ENCODE measurements at places on chromosomes 5 and 9.

DNA sequence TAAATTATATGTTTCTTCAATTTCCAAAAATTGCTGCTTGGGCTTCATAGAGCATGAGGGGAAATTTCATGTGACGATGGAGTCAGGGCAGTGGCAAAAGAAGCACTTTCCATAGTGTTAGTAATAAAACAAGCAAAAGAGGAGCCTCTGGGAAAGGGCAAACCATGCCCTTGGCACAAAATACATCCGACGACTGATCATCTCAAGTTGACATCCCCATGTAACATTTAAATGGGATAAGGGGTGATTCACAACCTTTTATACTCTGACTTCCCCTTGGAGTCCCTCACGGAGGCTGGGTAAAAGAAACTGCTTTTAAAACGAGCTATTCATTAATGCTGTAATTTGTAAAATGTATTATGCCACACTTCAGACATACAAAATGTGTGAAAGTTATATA lies 161.4 kb upstream of the DMRT1 start:
- DNase-seq: no peak

GRCh38 chr9:1995084-1995483 lies 20.1 kb upstream of the SMARCA2 start:
- DNase-seq: no peak

GRCh38 chr9:10548348-10548747 lies 64.5 kb downstream of the PTPRD start:
- no peak for DNase-seq

DNA sequence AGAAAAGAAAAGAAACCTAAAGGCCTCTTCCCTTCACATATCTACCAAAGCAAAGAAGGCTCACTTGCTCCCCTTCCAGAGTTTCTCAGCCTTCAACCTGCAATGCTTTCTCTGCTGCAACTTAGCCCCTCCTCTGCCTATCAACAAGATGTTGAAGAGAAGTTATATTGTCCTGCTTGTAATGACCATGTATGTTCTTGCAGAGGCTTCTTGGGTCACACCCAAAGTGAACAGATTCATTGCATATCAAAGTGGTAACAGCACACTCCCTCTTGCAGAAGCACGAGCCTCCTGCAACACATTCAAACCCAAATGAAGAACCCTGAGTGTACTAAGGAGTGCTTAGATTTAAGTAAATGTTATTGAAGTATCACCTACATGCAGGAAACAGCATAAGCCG lies 494.3 kb downstream of the NTRK2 start:
- no peak for DNase-seq

DNA sequence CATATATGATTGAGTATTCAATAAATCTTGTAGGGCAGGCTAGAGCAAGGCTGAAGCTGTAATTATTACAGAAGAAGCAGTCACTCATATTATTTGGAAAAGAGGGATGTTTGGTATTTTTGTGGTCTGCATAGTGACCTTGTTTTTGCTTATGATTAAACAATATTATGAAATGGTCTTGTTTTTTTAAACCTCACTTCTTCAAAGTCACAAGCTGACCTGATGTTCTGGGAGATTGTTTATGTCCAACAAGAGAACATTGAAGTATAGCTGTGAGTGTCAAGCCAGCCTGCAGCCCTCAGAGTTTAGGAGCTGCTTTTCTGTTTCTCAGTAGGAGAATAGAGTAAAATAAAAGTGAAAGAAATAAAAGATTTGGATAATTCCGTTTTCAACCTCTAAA lies 342.2 kb downstream of the LRRC70 start:
- DNase-seq: no peak

GRCh38 chr5:170468633-170469285 lies 35.1 kb upstream of the KCNIP1 start:
- no peak for DNase-seq

DNA sequence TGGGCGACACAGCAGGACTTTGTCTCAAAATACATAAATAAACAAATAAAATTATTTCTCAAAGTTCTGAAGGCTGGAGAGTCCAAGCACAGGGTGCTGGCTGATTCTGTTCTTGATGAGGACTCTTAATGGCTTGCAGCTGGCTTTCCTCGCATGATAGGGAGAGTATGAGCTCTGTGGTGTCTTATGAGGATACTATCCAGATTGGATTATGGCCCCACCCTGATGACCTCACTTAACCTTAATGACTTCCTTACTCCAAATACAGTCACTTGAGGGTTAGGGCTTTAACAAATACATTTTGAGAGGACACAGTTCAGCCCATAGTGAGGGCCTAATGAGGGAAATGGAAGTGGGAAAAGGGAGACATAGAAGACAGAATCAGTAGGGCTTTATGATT lies 87.7 kb downstream of the FOCAD start:
- no peak for DNase-seq

- DNase-seq: no peak
Measured at GRCh38 chr5:13378091-13378490, 566.4 kb downstream of the DNAH5 start.

- DNase-seq: no peak
Measured at GRCh38 chr9:86771420-86771819, 175.9 kb downstream of the GAS1 start.

DNA sequence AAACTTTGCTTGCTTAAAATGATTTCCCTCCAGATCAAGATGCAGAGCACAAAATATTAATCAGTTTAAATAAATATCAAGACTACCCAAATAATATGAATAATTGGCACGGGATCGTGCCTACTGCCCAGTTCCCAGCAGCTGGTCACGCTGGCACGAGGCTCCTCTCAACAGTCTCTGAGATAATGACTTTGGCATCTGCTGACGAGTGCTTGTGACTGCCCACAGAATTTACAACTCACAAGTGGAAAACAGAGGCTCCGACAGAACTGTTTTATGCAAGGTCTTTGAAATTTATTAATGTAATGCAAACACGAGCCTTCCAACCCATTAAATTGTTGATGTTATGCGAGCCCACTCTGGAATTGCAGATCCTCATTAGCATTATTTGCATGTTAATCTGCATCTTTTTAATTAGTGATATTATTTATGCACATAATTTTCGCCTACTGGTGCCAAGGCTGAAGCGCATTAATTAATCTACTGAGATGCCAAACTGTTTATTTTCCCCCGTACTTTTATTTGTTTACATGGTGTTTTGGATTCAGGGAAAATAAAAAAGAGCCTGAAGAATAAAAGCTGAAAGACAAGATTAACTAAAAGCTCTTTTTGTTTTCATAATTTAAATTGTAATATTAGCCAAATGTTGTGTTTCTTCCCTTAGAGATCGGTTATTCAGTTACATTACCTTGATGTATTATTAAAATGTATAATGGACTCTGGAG lies 369.3 kb upstream of the IRX1 start:
- no peak for DNase-seq

DNA sequence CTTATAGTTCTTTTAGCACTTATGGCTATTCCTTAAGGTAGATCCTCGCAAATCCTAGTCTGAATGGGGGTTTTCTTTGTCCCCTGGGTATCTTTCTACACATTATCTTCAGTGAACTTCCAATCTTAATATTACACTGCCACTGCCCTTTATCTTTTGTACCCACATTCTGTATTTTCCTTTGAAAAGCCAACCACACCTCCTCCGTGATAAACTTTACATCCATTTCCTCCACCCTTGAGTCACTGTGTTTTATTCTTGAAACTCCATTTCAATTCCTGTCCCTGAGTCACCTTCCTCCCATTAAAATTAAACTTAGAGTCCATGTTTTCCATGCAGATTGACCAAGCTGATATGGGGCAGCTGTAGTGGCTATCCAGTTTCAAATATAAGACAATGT lies 43.2 kb upstream of the RICTOR start:
- no peak for DNase-seq

DNA sequence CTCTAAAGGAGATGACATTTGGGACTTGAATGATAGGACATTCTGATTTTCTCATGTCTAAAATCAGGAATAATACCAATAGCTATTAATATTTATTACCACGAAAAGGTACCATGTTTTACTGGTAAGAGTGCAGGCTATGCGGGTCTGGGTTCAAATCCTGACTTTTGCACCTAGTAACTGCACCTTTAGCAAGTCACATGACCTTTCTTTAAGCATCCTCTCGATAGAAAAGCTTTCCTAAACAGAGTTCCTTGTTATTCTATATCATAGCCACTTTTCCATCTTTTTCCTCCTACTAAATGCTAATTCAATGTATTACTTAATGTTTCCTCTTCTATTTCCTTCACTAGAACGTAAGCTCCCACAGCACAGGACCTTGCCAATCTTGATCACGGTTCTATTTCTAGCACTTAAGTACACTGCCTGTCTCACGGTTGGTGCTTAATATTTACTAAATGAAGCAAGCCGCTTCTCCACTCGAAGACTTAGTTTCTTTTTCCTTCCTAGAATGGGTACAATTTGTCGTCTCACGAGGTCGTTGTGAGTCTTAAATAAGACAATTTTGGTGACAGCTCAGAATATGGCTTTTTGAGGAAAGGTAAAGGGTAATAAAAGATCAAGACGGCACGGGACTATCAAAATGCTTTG lies 816 bp downstream of the RBM18 start:
- DNase-seq: no peak

DNA sequence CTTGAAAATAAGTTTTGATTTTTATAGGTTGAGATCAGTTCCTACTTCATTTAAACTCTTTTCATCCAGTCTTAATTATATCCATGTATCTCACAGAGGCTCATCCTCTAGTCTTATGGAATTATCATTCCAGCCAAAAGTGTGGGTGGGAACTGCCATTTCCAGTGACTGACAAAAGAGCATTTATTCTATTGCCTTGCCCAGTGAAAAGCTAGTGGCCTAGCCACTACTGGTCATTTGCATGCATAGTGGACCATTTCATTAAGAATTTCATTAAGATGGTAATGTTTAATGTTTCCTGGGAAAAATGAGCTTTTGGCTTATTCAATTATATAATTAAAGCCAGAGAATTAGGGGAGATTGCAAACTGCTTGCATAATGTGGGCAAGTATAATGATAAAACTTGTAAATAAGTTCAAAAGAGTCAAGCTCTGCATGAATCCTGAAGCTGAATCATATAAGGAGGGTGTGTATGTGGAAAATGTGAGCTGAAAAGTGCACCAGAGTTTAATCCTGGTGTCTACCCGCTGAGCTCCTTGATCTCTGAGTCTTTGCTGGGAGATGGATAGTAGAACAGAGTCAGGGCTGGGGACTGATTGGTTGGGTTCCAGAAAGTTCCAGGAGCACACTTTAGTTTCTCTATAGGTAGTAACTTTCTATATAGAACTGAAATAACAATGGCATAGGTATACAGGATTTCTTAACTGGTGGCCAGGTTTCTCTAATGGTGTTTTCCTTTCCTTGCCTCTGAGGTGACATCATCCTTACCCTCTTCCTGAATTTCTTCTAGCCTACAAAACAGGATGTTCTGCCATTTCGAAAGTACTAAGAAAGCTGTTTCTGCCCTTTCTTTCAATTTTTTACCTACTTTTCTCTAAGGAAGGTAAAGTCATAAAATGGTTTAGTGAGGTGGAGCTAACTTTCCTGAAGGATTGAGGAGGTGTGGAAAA lies 78.5 kb downstream of the KIF4B start:
- DNase-seq: no peak

- no peak for DNase-seq
Measured at GRCh38 chr9:100911273-100911672, 117.3 kb upstream of the PLPPR1 start.

- no peak for DNase-seq
Measured at GRCh38 chr9:7828334-7828733, 28.8 kb upstream of the DMAC1 start.

DNA sequence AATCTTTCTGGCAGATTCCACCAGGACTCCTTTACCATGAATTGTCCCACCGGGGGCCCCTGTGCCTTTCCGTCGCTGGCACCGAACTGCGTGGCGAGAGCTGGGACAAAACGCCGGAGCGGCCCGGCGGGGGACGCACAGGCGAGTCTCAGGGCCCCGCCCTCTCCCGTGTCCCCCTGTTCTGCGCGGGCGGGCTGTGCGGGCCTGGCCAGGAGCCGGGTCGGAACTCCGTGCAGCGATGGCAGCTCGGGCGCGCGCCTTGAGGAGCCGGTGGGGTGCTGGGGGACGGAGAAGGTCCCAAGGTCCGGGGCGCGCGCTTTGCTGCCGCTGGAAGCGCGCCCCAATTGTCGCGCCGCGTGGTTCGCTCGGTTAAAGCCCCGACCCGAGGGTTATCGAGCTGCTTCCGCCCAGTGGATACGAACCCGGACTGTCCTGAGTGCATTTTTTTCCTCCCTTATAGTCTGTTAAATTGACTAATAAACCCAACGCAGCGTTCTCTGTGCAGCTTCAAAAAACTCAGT lies 125.3 kb downstream of the TMEM174 start:
- no peak for DNase-seq

GRCh38 chr5:157473383-157474320 lies 13.6 kb downstream of the NIPAL4 start:
- DNase-seq: no peak

DNA sequence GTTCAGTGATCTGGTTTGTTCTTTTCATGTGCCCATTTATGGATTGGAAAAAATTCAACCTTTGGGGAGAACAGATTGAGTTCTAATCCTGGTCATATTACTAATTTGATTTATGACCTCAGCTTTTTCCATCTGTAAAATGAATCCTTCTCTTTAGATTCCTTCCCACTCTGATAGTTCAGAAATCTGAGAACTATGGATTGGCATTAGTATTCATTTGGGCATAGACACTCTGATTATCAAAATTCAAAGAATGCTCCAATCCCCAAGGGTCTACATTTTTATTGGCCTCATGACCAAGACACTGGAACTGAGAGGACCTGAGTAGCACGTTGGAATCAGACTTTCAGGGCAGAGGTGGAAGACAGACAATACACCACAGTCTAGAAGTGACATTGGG lies 405.9 kb upstream of the PAPPA start:
- DNase-seq: no peak

DNA sequence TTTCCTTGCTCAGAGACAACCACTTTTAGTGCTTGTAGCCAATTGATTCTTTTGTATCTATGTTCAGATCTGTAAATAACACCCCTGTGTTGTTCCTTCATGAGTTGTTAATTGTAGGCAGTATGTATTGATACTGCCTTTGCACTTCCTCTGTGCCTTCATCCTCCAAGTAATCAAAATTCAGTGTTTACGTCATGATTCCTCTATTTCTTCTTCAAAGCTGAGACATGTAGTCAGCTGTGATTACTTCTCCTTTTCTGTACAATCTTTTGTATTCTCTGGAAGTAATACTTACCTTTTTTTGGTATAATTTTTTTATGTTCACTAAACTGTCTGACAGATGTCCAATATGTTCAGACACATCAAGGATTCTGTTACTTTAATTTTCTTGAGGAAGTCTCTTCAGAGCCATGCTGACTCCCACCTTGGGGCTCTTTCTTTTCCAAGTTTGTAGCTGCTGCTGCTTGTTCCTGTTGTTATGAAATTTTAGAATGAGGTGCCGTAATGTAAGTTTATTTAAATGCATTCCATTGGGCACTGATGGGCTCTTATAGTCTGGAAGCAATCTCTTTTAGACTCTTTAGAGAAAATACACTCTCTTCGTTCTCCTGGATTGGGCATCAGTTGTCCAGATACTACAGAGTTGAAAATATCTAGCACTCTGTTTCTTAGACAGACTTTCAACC lies 30.5 kb upstream of the LRRC70 start:
- no peak for DNase-seq

GRCh38 chr9:127935765-127936221 lies 1.9 kb downstream of the DPM2 start:
- no peak for DNase-seq

GRCh38 chr9:99850736-99851499 lies 29.2 kb downstream of the NR4A3 start:
- DNase-seq: no peak

- DNase-seq: no peak
Measured at GRCh38 chr5:148465381-148466235, 81.8 kb downstream of the FBXO38 start.

GRCh38 chr9:87873607-87874303 lies 8.9 kb upstream of the SPATA31E1 start:
- DNase-seq: no peak

- no peak for DNase-seq
Measured at GRCh38 chr5:10364186-10364689, 10.7 kb downstream of the MARCHF6 start.

All from stimulated activated CD4-positive, alpha-beta T cell treated with anti-CD3 and anti-CD28 coated beads, Interleukin-12 subunit alpha, Interleukin-12 subunit beta, amount 100 ng/mL, for 48 hours (primary cell).